ENCODE measurements at places on chromosomes 2 and 18.
A peak's percentile ranks its signal among the peaks of the same experiment; 100 is the strongest.

- DNase-seq = no peak
Observed at GRCh38 chr2:9416962-9417316, 6.4 kb downstream of the ITGB1BP1 start.

DNA sequence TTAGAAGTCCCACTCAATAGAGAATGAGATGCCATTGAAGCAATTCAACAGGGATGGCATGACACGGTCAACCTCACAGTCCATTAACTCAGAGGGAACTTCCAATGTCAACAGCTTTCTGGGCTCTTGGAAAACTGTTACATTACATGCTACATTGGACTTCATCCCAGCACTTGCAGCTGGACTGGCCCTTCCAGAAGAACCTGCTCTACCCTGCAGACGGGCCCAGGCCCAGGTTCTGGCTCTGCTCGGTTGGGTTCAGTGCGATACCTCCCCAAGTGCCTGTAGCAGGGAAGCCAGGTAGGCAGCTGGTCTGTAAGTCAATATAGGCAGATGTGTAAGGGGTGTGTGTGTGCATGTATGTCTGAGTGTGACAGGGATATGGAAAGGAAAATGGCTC is 12.9 kb downstream of the LAMA1 start:
- no peak for DNase-seq

- DNase-seq = no peak
Observed at GRCh38 chr2:200317975-200318374, 11.5 kb downstream of the SPATS2L start.

DNA sequence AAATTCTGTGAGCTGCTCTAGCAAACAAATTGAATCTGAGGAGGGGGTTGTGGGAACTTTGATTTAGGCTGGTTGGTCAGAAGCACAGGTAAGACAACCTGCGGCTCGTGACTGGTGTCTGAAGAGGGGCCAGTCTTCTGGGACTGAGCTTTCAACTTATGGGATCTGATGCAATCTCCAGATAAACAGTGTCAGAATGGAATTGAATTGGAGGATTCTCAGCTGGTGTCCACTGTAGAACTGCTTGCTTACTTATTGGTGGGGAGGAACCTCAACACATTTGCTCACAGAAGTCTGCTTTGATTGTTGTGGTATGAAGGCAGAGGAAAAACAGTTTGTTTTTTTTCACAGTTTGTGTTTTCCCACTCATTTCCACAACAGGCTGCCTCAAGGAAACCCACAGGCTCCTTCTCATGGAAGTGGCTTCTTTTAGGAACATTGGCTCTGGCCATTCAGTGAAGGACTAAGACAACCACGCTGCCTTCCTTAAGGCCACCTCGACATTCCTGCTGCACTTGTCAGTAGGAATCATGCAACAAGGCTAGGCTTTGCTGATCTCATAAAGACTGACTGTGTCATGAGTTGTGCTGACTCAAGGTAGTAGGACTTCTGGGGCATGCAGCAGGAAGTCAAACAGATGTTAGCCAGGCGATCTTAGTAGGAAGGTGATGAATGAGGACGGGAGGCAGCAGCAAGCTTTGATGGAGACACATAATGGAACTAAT is 104.7 kb downstream of the TSN start:
- no peak for DNase-seq

DNA sequence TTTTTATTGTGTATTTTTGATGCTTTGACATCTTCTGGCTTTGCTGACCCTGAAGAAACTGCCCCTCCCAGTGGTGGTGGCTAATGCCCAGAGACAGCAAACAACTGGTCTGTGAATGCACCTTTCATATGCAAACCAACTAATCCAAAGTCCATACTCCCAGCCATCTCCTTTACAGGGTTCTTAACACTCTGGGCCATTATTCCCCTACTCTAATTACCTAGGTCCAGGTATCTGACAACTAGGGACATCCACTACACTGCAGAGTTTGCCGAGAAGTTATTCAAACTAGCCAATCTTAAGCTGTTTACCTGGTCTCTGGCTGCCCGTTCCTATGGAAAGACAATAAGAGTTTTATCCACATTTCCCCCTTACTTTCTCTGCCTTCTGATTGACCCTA is 73.6 kb downstream of the FSHR start:
- DNase-seq = peak; percentile 41

DNA sequence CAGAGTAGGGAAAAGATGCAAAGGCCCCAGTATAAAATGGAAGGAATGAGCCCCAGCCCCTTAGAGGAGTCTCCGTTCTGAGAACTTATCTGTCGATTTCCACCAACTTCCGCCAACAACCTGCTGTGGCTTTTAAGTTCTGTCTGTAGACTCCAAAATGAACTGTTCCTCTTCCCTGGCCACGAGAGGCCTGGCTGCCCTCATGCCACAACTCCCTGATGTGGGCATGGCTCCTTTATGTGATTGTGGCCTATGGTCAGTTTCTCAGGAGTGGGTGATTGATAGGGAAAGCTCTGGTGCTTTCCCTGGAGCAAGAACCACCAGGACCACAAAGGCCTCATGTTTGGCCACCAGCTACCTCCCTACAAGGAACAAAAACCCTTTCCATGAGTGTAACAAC is 18.8 kb upstream of the CD207 start:
- DNase-seq = no peak

- no peak for DNase-seq
Observed at GRCh38 chr18:59484561-59485328, 125.7 kb upstream of the LMAN1 start.

DNA sequence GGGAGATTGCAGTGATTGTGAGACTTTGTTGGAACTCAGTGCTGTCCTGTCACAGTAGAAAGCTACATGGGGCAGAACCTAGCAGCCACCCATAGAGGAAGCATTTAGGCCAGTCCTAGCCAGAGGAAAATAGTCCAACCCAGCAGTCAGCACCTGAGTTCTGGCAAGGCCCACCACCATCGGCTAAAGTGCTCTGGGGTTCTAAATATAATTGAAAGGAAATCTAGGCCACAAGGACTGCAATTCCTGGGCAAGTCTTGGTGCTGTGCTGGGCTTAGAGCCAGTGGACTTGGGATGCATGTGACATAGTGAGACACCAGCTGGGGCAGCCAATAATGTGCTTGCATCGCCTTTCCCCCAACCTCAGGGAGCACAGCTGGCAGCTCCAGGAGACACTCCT is 28.9 kb upstream of the ACTR2 start:
- DNase-seq = no peak

GRCh38 chr2:26811261-26811660 is 25.4 kb downstream of the CENPA start:
- DNase-seq = no peak

- peak; percentile 34 for DNase-seq
Observed at GRCh38 chr2:237322564-237322963, 91.4 kb downstream of the COL6A3 start.

DNA sequence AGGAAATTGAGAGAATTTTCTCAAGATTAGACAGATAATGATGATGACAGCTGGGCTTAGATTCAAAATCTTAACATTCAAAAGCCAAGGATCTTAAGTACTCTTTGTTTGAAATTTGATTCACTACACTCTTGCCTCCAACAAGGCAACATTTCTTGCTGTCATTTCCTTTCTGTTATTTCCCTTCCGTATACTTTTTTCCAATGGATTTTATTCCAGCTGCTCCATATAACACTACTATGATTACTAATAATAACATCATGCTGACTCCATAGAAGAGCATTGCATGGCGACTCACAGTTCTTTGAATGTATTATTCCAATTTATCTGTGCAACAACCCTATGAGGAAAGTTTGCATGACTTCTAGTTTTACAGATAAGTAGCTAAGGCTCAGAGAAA is 33.9 kb upstream of the CCDC102B start:
- DNase-seq = no peak

DNA sequence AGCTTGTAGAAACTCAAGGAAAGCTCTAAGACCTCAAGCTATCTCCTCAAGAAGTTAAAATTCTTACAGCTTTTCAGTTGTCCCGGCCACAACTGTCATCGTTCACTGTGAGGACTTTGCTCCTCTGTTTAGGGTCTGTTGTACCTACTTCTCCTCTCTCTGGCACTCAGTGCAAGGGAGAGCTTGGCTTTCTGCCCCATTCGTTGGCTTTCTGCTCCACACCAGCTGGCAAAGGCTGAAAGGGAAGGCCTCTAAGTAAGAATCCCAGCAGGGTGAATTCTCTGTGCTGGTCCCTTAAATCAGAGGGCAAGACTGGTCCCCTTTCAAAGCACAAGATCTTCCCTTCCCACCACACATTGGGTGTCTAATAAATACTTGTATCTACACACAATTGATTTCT is 17.3 kb downstream of the ZBTB7C start:
- DNase-seq = no peak

- DNase-seq = no peak
Observed at GRCh38 chr18:55473058-55473457, 114.9 kb downstream of the TCF4 start.

DNA sequence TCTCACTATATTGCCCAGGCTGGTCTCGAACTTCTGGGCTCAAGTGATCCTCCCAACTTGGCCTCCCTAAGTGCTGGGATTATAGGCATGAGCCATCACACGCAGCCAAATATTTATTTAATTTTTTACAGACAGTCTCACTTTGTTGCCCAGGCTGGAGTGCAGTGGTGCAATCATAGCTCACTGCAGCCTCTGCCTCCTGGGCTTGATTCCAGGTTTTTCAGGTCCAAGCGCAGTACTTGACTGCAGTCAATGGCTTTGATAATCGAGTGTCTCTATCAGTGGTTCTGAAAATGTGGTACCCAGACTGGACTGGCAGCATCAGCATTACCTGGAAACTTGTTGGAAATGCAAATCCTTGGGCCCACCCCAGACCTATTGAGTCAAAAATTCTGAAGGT is 63.1 kb downstream of the PLB1 start:
- no peak for DNase-seq

- peak; percentile 57 for DNase-seq
Observed at GRCh38 chr2:36459725-36460137, 104.2 kb downstream of the CRIM1 start.

DNA sequence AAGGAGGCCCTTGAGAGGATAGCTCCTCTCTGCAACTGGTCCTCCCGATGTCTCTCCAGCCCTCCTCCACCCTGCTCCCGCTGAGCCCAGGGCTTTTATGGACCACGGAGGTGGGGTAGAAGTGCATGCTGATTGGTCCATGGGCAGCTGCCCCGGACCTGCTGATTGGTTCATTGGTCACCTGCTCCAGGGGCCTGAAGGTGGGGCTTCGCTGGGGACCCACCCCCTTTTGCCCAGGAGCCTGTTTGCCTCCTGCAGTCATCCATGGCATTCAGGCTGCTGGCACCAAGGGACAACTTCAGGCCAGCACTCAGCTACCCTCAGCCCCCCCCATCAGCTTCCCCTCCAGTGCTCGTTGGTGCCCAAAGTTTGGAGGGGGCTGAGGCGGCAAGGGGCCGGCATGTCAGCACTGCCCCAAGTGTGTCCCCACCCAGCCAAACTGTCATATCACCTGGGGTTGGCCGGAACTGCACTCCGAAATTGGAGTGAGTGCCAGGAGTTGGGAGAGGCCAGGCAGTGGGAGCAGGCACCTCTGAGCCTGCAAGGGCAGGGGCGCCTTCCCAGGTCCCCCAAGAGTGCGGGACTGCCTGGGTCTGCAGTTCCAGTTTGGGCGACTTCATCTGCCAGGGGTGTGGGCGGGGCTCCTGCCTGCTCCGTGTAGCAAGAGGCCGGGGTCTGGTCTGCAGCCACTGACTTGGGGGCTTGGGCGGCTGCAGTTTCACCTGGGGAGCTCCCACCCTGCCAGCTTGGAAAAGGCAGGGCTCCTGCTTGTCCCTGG is 288.9 kb downstream of the RDH14 start:
- DNase-seq = no peak

GRCh38 chr2:64220265-64220664 is 76.0 kb upstream of the PELI1 start:
- DNase-seq = no peak

GRCh38 chr2:960061-960736 is 9.6 kb downstream of the SNTG2 start:
- DNase-seq = peak; percentile 49

- DNase-seq = no peak
Observed at GRCh38 chr2:66948234-66948633, 448.9 kb upstream of the ETAA1 start.

DNA sequence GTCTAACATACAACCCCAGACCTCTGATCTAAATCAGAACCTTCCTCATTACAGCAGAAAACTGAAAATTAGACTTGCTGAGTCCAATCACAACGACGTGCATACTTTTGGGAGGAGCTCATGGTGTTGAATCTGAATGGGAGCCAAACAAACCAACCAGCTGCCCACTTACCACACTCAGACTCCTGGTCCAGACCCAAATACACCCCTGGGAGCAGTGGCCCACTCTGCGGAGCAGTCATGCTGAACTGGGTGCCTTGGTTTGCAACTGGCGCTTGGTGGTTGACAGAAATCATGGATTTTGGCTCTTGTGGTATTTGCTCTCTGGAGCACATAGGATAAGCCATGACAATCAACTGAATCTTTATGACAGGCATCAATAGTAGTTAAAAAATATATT is 253.6 kb upstream of the TNP1 start:
- no peak for DNase-seq

DNA sequence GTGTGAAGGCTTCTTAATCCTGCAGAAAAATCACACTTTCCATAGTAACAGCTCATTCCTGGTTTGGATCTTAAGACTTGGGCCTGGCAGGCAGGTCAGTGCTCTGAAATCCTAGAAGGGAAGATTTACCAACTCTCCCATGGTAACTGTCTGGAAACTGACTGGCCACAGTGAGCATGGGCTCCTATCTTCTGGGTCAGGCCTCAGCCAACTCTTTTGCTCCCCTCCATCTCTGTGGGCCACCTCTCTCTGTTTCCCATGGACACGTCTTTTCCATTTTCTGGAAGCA is 86.7 kb downstream of the ACAA2 start:
- no peak for DNase-seq

- no peak for DNase-seq
Observed at GRCh38 chr2:236293241-236293810, 29.1 kb upstream of the ASB18 start.

DNA sequence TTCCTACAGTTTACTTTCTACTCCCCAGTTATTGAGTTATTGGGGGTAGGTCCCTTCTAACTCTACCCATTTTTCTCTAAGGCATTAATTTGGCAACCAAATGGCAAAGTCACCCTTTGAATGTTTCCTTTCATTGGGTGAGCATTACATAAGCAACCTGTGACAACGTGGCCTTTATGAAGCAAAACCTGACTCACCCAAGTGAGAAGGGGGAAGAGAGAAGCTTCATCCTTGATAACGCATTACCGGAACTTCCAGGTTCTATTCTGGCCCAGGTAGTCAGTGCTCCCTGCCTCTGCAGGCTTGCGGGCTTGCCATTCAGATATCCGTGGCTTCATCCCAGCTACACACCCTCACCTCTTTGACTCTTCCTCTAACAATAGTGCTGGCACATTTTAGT is 39.1 kb upstream of the FAM124B start:
- DNase-seq = no peak

DNA sequence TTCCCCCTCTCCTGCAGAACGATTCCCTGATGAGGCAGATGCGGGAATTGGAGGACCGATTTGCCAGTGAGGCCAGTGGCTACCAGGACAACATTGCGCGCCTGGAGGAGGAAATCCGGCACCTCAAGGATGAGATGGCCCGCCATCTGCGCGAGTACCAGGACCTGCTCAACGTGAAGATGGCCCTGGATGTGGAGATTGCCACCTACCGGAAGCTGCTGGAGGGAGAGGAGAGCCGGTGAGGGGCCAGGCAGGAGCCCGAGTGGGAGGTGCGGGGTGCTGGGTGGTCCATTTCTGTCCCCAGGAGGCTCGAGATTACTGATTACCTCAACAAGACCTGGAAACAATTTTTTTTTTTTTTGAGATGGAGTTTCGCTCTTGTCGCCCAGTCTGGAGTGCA is 3.1 kb downstream of the DES start:
- no peak for DNase-seq

All from NCI-H526 (cell line).